ENCODE measurements at places on chromosomes 11 and 22.

- no peak for DNase-seq
Measured at GRCh38 chr11:17506314-17506713, 29.7 kb upstream of the ABCC8 start.

DNA sequence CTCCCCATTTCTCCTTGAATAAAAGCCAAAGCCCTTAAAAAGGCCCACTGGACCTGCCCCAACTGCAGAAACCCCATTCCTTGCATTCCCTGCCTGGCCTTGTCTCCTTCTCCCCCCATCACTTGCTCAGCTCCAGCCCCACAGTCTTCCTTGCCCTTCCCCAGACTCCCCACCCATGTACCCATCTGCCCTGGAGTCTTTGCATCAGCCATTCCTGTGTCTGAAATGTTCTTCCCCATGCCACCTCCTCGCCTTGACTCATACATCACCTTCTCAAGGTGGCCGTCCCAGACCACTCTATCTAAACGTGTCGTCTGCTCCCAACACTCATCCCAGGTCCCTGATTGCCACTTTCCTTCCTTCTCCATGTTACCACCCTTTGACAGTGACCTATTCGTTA lies 77.4 kb upstream of the SHANK2 start:
- no peak for DNase-seq

- DNase-seq: no peak
Measured at GRCh38 chr11:57180964-57181363, 789 bp upstream of the LRRC55 start.

GRCh38 chr11:19430754-19431398 lies 190.1 kb upstream of the E2F8 start:
- no peak for DNase-seq

DNA sequence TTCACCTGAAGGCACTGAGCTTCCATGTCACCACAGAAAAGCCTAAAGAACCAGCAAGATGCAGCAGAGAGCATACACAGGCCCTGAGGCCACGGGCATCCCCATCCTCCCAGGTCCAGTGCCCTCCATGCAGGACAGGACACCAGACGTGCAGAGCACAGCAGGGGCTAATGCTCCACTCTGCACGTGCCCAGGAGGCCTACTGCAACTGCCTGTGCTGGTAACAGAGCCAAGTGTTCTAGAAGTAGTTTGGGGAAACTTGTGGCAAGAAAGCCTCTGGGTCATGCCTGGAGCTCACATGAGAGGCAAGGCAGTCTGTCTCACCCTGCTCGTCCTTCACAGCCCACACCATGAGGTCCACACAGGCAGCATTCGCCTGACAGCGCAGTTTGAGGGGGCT lies 30.7 kb downstream of the SERPIND1 start:
- DNase-seq: no peak

GRCh38 chr11:73869332-73869949 lies 7.2 kb downstream of the COA4 start:
- no peak for DNase-seq

DNA sequence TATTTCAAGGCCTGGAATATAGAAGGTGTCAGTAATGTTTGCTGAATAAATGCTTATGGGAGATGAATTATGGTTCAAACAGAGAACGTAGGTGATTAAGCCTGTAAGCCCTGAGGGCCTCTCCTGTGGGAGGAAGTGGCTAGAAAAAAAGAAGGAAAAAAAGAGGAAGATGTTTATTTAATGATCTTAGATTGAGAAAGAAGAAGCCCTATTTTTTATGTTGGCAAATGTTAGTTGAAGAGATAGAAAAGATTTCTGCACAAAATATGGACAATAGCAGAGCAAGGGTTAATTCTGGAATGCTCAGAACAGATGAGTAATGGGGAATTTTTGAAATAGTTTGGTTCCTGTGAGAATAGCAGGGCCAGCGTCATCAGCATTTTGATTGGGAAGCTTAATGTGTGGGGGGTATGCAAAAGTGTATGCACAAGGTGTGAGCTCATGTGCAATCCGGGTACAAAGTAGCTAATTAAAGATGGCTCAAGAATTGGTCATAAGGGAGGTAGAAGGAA lies 95.7 kb downstream of the TEAD1 start:
- no peak for DNase-seq

DNA sequence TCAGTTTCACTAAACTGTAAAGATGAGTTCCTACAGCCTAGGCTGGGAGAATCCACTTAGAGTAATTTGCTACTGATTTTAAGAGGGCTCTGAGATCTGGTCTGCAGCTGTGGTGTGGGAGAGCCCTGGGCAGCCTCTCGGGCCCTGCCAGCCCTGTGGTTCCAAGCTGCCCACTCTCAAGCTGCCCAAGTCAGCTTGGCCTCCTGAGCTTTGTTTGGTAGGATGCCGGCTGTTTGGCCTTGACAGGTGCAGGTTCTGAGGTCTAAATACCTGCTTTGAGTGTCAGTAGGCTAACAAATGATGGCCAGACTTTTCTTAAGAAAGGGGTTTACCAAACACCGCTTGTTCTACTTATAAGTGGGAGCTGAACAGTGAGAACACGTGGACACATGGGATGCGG lies 133.3 kb upstream of the TTC12 start:
- DNase-seq: no peak

DNA sequence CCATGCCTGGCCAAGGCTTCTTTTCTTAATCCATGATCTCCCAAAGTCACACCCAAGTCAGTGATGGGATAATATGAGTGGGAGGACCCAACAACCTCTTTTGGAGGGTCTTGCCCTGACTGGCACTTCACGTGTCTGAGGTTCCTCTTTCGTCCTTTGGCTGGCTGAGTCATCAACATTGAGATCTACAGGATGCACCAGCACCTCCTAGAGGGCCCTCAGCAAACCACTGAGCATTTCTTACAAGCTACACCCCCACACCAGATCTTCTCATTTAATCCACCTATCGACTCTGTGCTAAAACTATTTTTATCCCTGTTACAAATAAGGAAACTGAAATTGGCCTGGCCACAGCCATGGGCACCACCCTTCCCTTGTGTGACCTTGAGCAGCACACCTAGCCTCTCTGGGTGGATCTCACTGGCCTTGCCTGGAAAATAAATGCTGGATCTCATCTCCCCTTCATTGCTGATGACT lies 63.4 kb downstream of the FLI1 start:
- DNase-seq: peak; percentile 73

DNA sequence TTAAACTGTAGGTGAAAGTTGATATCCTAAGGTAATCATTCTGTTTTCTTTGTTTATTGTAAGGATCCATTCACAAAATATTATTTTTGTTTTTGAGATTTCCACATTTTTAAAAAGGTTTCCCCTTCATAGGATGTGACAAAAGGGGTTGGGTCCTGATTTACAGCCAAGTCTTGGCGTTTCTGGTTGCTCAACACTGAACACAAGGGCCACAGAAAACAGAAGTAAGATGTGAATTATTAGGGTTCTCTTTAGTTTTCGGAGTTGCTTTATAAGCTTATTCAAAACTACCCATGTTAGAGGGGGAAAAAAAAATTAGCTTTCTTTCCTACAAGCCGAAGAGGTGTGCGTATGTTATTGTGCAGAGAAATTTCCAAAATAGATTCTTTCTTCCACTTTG lies 30.0 kb upstream of the FLI1 start:
- no peak for DNase-seq

GRCh38 chr22:41237707-41238569 lies 2.8 kb downstream of the CHADL start:
- DNase-seq: peak; percentile 86

DNA sequence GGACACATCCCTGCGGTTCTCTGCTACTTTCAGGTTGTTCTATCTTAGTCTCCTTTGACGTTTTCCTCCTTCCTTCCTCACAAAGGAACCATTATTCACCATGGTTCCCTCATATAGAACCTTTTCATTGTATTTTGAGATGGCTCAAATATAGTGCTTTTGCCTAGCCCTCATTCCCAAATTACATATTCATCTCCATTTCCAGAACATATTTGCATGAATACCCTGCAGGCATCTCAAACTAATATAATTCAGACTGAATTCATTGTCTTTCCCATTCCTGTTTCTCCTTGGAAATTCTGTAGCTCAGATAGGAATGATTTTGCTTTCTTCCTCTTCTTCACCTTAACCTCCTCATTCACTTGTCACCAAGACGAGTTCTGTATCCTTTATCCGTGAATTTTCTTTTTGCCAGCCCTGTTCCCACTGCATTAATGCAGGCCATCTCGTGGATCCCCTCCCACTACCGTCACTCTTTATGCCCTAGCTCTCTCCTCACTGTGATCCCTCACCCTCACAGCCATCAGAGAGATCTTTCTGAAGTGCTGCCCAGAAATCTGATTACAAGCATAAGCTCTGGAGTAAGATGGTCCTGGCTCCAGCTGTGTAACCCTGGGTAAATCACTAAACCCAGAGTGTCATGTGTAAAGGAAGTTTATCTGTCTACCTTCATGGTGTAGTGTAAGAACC lies 23.3 kb downstream of the PIWIL4 start:
- DNase-seq: no peak

GRCh38 chr22:24474221-24474620 lies 20.9 kb upstream of the UPB1 start:
- DNase-seq: no peak

- no peak for DNase-seq
Measured at GRCh38 chr22:46625843-46626349, 5.7 kb downstream of the GRAMD4 start.

DNA sequence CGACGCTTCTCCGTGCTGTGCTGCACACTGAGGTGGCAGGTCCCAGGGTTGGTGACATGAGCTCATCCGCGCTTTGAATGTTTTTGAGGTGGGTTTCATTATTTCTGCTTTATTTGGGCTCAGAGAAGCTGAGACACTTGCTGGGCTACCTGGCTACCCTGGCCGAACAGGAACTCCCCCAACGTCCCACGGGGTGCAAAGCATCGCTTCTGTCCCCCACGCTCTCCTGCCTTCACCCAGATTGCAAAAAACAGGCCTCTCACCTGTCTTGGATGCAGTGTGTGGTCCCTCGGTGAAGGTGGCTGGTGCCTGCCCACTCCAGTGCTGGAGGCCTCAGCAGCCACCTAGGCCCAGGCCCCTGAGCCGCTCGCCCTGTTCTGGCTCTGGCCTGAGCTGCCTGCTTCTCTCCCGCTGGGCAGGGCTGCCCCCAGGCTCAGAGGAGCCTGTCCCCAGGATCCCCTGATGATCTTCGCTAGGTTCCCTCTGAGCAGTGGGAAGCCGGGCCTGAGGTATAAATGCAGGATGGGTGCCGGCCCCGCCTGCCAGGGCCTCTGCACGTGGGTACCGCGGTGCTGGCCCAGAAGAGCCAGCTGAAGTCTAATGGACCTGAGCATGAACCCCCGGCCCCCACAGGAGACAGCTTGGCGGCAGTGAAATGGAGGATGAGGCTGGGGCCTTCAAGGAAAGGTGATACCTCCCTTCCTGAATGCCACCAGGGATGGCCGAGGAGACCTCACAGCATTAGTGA lies 15.8 kb upstream of the MRGPRD start:
- no peak for DNase-seq

GRCh38 chr22:31139866-31140716 lies at the start of gene PLA2G3:
Gene PLA2G3, minus strand, starts transcription at chr22:31140508. Its CDS starts 154 bp downstream, at chr22:31140354.
- no peak for DNase-seq

GRCh38 chr11:14041040-14041439 lies 78.5 kb downstream of the SPON1 start:
- no peak for DNase-seq

DNA sequence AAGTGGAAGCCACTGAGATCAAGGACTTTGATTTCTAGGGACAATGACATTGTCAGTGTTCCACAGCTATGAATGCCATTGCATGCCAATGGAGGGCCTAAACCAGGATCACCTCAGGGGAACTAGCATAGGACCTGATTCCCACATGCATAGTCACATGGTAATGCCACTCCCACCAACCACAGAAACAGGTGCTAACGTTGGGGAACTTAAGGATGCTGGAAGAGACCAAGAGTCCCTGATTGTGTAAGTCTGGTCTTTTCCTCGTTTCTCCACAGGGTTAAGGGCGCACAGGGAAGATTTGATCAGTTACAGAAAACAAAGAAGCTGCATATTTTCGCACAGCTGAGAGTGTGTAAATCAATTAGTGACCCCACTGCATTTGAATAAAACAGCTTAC lies 59.4 kb upstream of the CD44 start:
- no peak for DNase-seq

DNA sequence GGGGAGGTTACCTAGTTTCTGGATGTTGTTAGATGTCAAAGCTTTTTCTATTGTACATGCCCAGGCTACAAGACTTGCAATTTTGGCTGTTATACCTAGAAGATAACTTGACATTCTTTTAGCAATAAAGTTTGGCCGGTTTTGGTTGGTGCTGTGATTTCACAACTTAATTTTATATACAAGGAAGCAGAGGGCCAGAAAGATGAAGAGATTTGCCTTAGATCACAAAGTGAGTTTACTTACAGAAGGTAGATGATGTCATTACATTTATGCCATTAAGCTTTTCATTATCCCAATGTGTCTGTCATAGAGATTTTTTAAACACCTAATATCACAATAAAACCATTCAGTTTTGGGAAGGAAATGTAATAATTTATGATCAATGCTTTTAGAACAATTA lies 698.7 kb upstream of the ANO3 start:
- no peak for DNase-seq
